DND-41 (cell line): ENCODE measurements at places on chromosomes 4 and X.
A peak's percentile ranks its signal among the peaks of the same experiment; 100 is the strongest.

DNA sequence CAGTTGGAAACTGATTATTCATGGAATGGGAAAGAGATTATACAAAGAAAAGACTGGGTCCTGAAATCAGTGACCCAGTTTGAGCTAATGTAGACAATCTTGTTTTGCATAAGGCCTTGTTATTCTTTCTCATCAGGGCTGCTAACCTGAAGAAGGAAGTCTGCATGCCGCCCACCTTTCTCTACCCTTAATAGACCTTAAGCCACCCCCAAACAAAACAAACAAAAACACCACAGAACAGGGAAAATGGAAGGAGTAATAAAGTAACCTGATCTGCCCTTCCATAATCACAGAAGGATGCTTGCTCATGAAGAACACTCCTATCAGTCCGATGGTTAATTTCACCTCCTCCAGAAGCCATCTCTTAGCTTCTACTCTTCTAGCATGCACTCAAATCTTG lies 288.1 kb downstream of the FRMPD4 start:
- no peaks in the 10 kb centered on the region for H3K4me1 ChIP-seq
- H3K4me3 ChIP-seq: no peak overlapping the region
- DNase-seq: no peak
- no peaks in the 10 kb centered on the region for H3K36me3 ChIP-seq
- H3K27ac ChIP-seq: no peak overlapping the region
- H3K27me3 ChIP-seq: no peaks in the 10 kb centered on the region

- no peak overlapping the region for H3K27ac ChIP-seq
- no peak overlapping the region for H3K4me3 ChIP-seq
- H3K36me3 ChIP-seq: no peaks in the 10 kb centered on the region
These were observed 203.8 kb upstream of the HS3ST1 start for GRCh38 chr4:11632483-11632882.

DNA sequence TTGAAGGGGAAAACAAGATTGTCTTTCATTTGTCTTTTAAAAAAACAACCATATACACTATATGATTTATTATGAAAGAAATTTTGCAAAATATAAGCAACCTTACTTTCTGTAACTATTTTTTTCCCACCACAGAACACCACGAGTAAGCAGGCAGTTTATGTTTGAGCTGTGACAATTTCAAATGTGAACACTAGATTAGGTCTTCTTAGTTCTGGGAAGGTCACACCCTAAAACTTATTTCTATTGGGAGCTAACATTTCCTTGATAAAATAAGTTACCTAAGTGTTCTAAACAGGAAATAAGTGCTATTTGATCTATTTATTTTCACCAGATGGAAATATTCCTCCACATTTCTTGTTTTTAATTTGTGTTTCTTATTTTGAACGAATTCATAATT lies 50.6 kb downstream of the PCDH7 start:
- no peaks in the 10 kb centered on the region for H3K27me3 ChIP-seq
- H3K27ac ChIP-seq: no peak overlapping the region
- no peak overlapping the region for H3K4me3 ChIP-seq
- H3K36me3 ChIP-seq: no peaks in the 10 kb centered on the region
- no peak for DNase-seq

DNA sequence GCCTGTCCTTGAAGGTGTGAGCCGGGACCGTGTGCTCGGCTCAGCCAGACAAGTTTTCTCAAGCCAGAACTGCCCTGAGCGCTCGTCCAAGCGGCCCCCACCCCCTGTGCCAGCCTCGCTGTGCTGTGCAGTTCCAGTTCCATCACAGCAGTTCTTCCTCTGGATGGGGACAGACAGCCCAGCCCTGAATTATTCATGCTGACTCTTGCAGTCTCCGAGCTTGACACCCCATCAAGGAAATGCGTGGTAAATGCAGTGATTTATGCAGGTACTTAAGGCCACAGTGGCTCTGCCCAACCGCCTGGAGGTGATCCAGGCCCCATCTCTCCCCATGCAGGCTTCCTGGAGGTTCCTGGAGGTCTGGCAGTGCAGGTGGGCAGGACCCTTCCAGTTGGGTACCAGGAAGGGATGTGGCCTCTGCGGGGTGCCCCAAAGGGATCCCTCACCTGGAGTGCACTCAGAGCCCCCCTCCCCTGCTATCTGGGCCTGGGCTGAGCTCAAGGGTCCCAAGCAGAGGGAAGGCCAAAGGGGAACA lies 44.8 kb upstream of the HMX1 start:
- no peak overlapping the region for H3K27ac ChIP-seq
- H3K4me1 ChIP-seq: no peaks in the 10 kb centered on the region
- H3K27me3 ChIP-seq: no peaks in the 10 kb centered on the region
- DNase-seq: no peak
- no peaks in the 10 kb centered on the region for H3K36me3 ChIP-seq
- H3K4me3 ChIP-seq: no peak overlapping the region

- peaks cover 8% of the 10 kb centered on the region for H3K27me3 ChIP-seq
- no peaks in the 10 kb centered on the region for H3K4me1 ChIP-seq
- H3K36me3 ChIP-seq: no peaks in the 10 kb centered on the region
- H3K27ac ChIP-seq: no peak overlapping the region
- no peak overlapping the region for H3K4me3 ChIP-seq
- DNase-seq: no peak
These were observed 122.4 kb downstream of the PALLD start for GRCh38 chr4:168619266-168619631.

DNA sequence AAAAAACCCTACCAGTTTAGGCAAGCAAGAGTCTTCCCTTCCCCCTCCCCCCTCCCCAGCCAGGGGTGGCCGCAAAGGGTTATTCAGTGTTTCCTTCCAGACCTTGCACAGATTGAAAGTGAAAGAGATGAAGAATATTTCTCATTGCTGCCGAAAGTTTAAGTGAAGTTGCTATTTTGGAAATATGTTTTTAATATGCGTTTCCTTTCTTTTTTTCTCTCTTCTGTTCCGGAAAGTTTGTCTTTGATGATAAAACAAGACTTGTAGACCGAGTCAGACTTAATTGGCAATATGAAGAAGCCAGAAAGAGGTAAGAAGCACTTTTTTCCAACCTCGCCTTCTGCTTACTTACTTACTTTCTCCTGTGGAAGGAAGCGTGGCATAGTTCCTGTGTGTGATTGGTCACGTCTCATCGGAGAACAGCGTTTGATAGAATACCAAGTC lies 58.5 kb upstream of the CLCN4 start:
- H3K36me3 ChIP-seq: peaks cover 17% of the 10 kb centered on the region
- DNase-seq: peak; percentile 73
- no peaks in the 10 kb centered on the region for H3K27me3 ChIP-seq
- H3K4me3 ChIP-seq: peak overlapping the region; percentile 60
- H3K4me1 ChIP-seq: peaks cover 25% of the 10 kb centered on the region

DNA sequence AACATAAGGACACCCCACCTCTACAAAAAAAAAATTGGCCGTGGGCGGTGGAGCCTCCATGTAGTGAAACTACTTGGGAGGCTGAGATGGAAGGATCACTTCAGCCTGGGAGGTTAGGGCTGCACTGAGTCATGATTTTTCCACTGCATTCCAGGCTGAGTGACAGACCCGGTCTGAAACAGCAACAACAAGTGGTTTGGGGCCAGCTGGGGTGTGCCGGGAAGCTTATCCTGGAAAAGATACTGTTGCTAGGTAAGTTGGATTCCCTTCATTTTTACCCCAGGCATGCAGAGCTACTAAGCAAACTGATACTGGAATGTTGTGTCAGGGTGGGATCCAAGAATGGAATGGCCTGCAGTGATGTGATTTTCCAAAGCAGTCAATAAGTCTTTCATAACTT lies 57.0 kb downstream of the XAGE2 start:
- no peaks in the 10 kb centered on the region for H3K27me3 ChIP-seq
- no peak overlapping the region for H3K4me3 ChIP-seq
- DNase-seq: no peak
- H3K4me1 ChIP-seq: no peaks in the 10 kb centered on the region

- no peak for DNase-seq
- no peaks in the 10 kb centered on the region for H3K27me3 ChIP-seq
- no peaks in the 10 kb centered on the region for H3K4me1 ChIP-seq
- H3K4me3 ChIP-seq: no peak overlapping the region
These were observed 964.7 kb downstream of the RAB28 start for GRCh38 chr4:12519426-12519825.

- no peaks in the 10 kb centered on the region for H3K36me3 ChIP-seq
- DNase-seq: no peak
- no peak overlapping the region for H3K27ac ChIP-seq
- H3K4me1 ChIP-seq: no peaks in the 10 kb centered on the region
- H3K27me3 ChIP-seq: peaks cover 11% of the 10 kb centered on the region
These were observed 41.3 kb upstream of the IGFBP7 start for GRCh38 chr4:57151481-57151880.

DNA sequence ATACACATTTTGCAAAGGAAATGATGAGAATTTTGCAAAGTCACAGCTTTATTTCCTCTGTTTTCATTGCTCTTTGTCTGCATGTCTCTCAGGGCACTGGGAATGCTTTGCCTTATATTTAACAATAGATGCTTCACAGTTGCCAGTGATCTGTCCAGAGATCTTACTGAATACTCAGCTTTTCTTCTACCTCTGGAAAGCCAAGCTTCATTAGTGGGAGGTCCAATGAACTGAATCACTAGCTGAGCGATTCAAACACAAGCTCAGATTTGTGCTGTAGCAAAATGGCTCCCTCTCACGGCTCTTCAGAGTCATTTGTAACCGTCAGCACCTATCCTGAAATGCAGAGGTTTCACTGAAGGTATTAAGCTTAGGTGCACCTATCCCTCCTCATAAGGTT lies 138.9 kb downstream of the DCLK2 start:
- no peaks in the 10 kb centered on the region for H3K27me3 ChIP-seq
- no peaks in the 10 kb centered on the region for H3K36me3 ChIP-seq
- DNase-seq: no peak
- H3K4me3 ChIP-seq: no peak overlapping the region
- no peaks in the 10 kb centered on the region for H3K4me1 ChIP-seq
- H3K27ac ChIP-seq: no peak overlapping the region

GRCh38 chr4:166045457-166045856 lies 172.4 kb downstream of the TLL1 start:
- H3K27ac ChIP-seq: no peak overlapping the region
- no peaks in the 10 kb centered on the region for H3K4me1 ChIP-seq

GRCh38 chr4:84433633-84434222 lies 65.4 kb downstream of the NKX6-1 start:
- no peaks in the 10 kb centered on the region for H3K27me3 ChIP-seq
- no peak overlapping the region for H3K4me3 ChIP-seq
- H3K36me3 ChIP-seq: no peaks in the 10 kb centered on the region
- no peak for DNase-seq
- no peak overlapping the region for H3K27ac ChIP-seq
- H3K4me1 ChIP-seq: no peaks in the 10 kb centered on the region

DNA sequence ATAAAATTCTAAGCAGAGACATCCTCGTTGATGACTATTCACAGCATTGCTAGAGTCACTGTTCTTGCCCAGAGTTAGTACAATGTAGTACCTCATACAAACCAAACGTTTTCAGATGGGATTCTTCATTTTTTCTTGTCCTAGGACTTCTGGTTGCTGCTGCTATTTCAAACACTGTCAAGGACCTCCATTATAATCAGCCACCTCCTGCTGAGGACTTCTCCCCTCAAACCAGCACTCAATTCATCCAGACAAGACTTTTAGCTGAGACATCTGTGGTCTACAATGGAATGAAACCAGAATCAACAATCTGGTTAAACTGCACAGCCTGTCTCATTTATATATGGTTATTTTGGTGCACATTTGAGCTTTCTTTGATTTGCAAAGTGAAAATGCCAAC lies 1008.8 kb downstream of the STPG2 start:
- DNase-seq: no peak
- H3K4me3 ChIP-seq: no peak overlapping the region
- H3K27ac ChIP-seq: no peak overlapping the region
- H3K27me3 ChIP-seq: no peaks in the 10 kb centered on the region
- no peaks in the 10 kb centered on the region for H3K36me3 ChIP-seq

- H3K4me3 ChIP-seq: no peak overlapping the region
- no peaks in the 10 kb centered on the region for H3K36me3 ChIP-seq
- no peak for DNase-seq
- no peaks in the 10 kb centered on the region for H3K4me1 ChIP-seq
- H3K27me3 ChIP-seq: no peaks in the 10 kb centered on the region
These were observed 128.2 kb downstream of the C4orf51 start for GRCh38 chr4:145808021-145808650.

GRCh38 chrX:10017872-10018271 lies 50.7 kb downstream of the CLDN34 start:
- H3K4me1 ChIP-seq: peaks cover 25% of the 10 kb centered on the region
- H3K27me3 ChIP-seq: no peaks in the 10 kb centered on the region
- DNase-seq: no peak
- no peak overlapping the region for H3K4me3 ChIP-seq
- H3K36me3 ChIP-seq: no peaks in the 10 kb centered on the region
- no peak overlapping the region for H3K27ac ChIP-seq
